ENCODE measurements at places on chromosomes 5 and 9.
A peak's percentile ranks its signal among the peaks of the same experiment; 100 is the strongest.

DNA sequence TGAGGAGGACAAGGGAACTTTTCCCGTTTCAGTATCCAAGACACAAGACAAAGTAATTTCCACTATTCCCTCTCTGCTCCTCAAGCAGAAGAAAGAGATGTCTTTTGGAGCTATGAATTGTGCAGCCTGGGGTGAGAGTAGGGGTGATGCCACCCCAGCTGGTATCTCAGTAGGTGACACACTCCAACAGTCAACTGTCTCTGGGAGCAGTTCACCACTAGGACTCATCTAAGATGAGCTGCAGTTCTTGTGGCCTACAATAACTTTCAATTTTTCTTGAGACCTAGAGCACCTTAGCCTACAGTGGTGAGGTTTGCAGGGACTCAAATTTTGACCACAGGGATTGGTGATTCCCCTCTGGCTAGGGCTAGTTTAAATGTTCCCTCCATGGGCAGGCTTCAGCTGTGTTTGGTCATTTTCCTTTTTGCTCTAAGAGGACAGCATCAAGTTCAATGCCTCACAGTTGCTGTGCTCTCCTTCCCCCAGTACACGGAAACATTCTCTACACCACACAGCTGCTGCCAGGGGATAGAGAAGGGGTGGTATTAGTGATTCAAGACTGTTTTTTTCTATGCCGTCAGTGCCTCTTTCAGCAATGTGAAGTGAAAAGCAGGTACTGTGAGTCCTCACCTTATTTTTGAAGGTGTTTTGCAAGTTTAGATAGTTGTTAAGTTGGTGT, 278.6 kb upstream of the RORB start:
- DNase-seq: no peak

DNA sequence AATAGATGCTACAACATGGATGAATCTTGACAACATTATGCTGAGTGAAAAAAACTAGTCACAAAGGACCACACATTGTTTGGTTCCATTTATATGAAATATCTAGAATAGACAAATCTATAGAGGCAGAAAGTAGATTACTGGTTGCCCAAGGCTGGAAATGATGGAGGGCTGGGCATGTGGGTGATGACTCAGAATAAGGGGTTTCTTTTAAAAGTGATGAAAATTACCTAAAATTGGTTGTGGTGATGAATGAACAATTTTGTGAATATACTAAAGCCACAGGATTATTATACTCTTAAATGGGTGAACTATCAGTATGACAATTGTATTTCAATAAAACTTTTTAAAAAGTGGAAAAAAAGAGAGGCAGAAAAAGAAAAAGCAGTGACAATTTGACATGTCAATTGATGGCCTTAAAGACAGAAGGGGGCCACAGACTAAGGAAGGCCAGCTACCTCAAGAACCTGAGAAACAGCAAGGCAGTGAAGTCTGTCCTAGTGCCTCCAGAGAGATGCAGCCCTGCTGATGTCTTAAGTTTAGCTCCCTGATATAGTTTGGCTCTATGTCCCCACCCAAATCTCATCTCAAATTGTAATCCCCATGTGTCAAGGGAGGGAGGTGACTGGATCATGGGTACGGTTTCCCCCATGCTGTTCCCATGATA, 182.7 kb downstream of the PIK3R1 start:
- DNase-seq: no peak

- DNase-seq: no peak
Measured at GRCh38 chr5:177378884-177379883, 5.0 kb upstream of the SLC34A1 start.

GRCh38 chr5:20649966-20650365, 662.0 kb upstream of the CDH18 start:
- no peak for DNase-seq

GRCh38 chr9:121681404-121681803, 30.0 kb downstream of the DAB2IP start:
- DNase-seq: no peak

- no peak for DNase-seq
Measured at GRCh38 chr5:87361536-87362213, 51.1 kb downstream of the CCNH start.

- no peak for DNase-seq
Measured at GRCh38 chr5:34516686-34517085, 139.4 kb upstream of the RAI14 start.

- no peak for DNase-seq
Measured at GRCh38 chr9:136029556-136029955, 65.5 kb downstream of the NACC2 start.

DNA sequence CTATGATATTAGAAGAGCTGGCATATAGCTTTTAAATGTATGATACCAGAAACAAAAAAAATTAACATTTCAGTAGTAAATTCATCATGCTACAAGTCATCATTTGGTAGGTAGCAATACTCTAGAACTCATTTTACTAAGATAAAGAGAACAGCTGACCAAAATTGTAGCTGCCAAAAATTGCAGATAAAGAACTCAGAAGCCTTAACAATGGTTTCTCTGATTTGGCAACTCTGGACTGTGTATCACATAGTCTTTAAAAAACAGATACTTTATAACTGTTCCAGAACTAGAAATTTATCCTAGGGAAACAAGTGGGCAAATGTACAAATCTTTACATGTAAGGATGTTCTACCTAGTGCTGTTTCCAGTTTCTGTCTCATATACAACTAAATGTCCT, 33.9 kb downstream of the ZFR start:
- no peak for DNase-seq

DNA sequence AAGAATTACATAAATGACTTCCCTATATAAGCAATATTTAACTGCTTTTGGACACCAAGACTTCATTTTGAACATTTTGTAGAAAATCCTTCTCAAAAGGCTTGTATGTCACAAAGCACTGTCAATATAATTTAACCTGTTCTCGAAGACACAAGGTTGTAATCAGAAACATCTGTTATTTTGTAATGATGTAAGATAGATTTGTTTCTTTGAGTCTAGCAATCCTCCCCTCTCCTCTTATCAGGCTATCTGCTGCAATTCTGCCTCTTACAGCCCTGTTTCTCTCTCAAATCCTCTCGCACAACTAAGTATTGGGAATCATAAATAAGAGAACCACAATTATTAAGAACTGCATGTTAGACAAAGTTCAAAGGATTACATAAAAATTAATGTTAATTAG, 18.6 kb upstream of the TARS1 start:
- DNase-seq: no peak

- no peak for DNase-seq
Measured at GRCh38 chr5:45695804-45696156, 400 bp downstream of the HCN1 start.

DNA sequence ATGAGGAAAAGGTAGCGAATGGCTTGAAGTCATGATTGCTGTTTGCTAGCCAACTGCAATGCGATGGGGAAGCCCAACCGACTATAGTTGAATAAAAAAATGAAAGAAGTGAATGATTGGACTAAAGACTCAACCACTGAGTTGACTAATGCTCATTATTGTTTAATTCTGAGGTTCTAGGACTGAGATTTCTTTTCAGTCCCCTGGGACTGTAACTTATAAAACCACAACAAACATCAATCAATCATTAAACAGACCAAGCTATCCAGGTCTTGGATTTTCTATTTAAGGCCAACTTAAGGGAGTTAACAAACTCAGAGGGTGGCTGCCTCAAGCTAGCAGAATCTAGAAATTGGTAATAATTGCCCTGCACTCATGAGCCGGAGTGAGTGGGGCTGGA, 154.2 kb downstream of the DOCK2 start:
- no peak for DNase-seq

- DNase-seq: no peak
Measured at GRCh38 chr9:129888293-129889121, 53.2 kb downstream of the USP20 start.

DNA sequence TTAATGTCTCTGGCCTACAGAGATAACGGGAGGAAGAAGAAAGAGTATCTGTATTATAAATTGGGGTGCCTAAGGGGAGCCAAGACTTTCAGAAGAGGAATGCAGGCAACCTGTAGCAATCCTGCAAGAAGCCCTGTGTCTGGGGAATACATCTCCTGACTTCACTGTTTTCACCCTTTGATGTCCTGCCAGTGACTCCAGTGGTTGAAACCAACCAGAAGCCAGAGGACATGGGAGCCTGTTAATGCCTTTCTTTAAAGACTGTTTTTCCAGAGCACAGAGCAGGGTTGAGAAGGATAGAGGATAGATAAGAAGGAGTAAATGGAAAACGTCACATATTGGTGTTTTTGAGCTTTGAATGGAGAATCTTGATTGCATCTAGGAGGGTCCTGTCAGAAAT, 151.2 kb downstream of the HACD4 start:
- DNase-seq: no peak

GRCh38 chr5:177968661-177969211, 27.3 kb downstream of the PROP1 start:
- no peak for DNase-seq

GRCh38 chr9:13900449-13900848, 413.5 kb downstream of the NFIB start:
- no peak for DNase-seq

GRCh38 chr5:112069329-112069728, 312.3 kb upstream of the NREP start:
- no peak for DNase-seq

- no peak for DNase-seq
Measured at GRCh38 chr9:136741883-136742571, 713 bp downstream of the LCN10 start.

DNA sequence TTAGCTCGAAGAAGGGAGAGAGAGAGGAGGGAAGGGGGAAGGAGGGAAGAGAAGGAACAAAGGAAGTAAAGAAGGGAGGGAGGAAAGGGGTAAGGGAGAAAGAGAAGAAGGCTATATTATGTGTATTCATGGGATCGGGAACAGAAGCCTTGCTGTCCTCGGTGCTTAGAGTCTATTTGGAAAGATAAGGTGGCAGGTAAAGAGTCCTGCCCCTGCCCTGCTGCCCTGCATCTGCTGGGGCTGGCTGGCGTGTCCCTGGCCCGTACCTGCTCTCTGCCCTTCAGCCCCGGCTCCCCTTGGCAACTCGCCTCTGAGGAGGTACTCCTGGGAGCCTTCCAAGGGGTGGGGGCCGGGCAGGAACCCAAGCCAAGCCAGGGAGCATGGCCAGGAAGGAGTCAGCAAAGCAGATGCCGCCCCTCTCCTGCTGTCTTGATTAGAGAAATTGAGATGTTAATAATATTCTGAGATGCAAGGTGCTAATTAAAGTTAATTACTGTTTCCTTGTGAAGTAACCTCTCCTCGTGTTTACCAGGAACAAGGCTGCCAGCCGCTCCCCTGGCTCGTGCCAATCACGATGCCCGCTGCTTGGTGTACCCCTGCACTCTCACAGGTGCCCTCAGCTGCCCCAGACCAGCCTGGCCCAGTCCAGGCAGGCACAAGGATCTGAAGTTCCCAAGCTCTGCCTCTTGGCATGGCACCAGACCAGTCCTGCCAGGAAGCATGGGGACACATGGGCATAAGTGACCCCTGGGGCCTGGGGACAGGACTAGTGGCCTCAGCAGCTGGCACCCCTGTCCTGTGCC, 36.6 kb downstream of the PCDH1 start:
- DNase-seq: peak; percentile 7

GRCh38 chr5:11048760-11049159, 287.7 kb upstream of the DAP start:
- no peak for DNase-seq

- no peak for DNase-seq
Measured at GRCh38 chr9:132731230-132731629, 61.0 kb downstream of the GTF3C4 start.

DNA sequence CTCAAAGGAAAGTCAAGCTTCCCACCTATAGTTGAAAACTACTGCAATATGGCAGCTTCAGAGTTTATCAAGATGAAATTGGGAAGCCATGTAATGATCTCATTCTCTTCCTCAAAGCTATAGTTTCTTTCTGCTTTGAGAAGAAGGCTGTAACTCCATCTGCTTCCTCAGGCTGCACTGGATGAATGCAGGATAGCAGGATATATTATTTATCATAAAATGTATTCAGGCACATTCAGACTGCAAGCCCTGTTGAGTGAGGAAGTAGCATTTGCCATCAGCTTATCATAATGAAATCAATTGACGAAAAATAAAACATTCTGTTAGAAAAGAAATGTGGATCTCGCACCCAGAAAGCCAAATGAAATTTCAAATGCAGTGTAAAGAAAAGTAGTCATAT, 560 bp downstream of the ATP10B start:
- no peak for DNase-seq

- no peak for DNase-seq
Measured at GRCh38 chr9:93523518-93524144, 52.8 kb upstream of the PHF2 start.

GRCh38 chr9:27925815-27926214, 352.5 kb upstream of the C9orf72 start:
- peak; percentile 87 for DNase-seq

- DNase-seq: no peak
Measured at GRCh38 chr9:122307061-122307460, 42.4 kb downstream of the MRRF start.

DNA sequence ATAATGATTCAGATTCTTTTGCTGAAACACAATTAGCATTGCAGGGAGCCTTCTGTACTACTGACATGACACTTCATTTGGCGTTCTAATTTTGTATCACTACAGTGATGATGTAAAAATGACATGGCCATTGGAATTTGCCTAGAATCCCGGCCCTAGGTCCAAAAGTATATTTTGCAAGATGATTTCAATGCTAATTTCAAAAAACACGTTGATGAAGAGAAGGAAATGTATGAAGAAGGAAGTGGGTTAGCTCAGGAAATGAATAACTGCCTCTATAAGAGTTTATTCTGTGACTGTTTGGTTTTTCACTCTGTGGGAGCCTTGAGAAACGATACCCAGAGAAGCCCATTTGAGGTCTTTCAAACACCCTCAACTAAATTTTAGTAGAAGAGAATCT, 59.3 kb downstream of the OSTF1 start:
- no peak for DNase-seq

- no peak for DNase-seq
Measured at GRCh38 chr5:35660451-35660850, 42.8 kb downstream of the SPEF2 start.

DNA sequence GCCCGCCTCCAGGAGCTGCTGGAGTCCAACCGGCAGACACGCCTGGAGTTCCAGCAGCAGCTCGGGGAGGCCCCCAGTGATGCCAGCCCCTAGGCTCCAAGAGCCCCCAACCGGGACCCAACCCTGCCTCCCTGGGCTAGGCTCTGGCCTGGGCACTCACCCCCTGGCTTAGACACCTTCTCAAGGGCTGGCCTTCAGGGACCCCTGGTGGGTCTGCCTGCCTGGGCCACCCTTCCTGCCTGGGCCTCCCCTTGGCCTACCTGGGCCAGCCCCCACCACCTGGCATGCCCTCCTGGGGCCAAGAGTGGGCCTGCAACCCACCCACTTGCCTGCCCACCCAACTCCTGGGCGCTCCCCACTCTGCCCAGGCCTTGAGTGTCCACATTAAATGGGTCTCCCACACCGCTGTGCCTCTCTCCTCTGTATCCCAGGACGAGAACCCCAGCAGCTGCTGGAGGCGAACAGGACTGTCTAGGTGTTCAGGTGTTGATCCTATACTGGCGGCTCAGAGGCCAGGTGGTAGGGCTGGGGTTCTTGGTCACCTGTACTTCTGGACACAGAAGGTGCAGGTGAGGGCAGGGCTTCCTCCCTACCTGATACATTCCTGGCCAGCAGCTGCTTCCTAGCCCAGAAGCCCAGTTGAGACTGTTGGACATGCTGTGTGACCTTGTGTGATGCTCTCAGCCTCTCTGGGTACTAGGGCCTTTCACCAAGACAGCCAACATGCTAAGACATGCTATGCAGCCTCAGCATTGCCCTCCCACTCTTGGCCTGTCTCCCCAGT, 3.6 kb downstream of the BBLN start:
- DNase-seq: no peak

Data from NCI-H1092 treated with DMSO at 0.1 percent for 48 hours (cell line).